ENCODE measurements at places on chromosomes 1 and 21. TPM values are rescaled to one million over a fixed set of nuclear protein-coding genes. Genes with fewer than 3 reads are reported as not detected.

DNA sequence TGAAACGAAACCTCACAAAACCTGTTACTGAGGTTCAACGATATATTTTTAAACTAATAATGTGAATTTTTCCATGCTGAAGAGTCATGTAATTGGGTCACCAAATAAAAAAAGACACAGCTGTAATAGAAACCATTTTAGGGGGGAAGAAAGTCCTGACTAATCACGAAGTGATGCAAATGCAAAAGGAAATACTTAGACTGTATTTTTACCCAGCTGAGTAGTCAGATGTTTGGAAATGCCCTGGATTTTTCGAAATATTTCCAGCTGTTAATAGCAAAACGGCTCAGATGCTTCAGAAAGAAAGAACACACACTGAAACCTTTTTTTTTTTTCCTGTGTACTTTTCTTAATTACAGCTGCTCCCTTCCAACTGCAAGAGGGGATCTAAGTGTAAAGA is 210.3 kb downstream of the SETD4 start:
- DNase-seq, result no peak

DNA sequence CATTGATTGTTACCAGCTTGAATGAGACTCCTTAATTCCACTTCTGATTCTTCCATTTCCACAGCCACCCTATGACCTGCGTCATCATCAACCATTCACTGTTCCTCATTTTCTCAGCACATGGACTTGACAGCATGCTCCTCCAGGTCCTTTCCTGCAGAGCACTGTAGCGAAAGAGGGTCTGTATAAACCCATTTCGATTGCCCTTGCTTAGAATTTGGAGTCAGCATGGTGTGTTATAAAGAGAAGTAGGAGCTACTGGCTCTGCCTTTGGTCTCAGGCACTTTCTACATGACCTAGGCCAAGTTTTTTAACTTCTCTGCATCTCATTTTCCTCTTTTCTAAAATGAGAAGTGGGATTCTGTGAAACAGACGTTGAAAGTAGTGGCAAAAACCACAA is 133.8 kb downstream of the AK5 start:
- DNase-seq, result no peak

DNA sequence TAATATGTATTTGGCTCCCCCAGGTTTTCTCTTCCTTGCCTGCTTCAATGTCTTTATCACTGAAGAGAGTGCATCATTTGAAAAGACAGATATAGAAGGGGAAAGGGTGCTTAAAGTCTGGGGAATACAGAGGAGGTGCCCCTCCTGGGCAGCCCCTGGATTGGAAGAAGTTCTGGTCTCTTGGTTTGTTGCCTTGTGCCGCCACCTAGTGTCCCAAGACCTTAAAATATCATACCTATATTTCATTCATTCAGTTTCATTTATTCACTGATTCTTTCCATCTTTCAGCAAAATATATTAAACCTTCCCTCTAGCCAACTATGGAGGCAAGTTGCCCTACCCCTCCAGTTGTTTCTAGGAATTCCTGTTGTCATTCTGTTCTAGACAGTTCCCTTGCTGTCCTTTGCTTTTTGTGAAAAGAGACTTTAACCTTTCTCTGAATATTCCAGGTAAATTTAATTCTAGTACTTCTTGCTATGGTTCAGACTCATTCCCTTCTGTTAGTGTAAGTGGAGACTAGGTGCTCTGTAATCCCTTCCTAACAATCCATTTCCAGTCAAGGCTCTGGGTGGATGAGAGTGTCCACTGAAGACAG is 56.1 kb downstream of the MEF2D start:
- no peak for DNase-seq

DNA sequence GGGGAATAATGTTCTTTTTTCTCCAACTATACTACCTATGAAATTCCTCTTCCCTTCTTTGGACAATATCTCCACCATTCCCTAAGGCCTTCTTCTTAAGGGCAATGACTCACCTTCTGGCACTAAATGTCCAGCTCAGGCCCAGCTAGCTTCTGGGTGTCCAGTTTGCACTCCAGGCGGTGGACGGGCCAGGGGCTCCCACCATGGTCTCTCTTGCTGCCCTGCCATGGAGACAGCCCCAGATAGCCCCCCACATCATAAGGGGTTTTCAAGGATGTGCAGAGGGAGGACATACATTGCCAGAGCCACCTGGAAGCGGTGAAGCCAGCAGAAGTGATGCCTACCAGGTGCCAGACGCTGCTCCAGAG is 43.8 kb downstream of the C1orf198 start:
- no peak for DNase-seq

DNA sequence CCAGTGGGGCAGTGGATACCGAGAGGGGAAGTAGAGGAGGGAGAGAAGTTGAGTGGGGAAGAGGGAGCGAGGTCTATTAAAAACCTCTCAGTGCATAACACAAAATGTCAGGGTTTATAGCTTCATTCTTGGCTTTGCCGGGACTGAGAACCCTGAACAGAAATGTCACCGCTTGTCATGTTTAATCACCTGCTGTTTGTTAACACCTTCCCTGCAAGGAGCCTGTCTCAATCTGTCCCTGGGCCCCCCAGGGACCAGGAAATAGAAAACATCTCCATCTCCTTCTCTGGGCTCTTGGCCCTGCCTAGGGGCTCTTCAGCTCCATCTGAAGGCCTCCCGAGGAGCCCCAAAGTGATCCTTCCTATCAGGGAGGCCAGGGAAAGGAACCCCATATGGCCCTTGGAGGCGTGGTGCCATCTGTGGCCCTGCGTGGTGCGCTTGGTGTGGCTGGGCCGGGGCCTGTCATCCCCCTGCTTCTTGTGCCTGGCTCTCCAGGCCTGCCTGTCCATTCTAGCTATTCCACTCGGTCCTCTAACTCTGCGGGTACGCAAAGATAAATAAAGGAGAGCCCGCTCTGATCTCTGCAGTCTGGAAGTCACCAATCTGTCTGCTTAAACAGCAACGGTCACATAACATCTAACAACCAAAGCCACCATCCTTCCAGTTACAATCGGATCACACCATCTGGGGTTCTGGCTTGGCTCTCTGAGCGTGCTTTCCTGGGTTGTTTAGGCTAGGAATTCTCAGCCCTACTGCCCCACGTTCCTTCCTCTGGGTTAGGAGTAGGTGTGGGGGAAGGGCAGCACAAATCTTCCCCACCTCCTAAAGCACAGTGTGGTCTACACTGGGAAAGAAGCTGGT is 113.8 kb downstream of the CASZ1 start:
- DNase-seq, result no peak

- no peak for DNase-seq
Measured at GRCh38 chr1:218421531-218421930, 76.4 kb downstream of the TGFB2 start.

DNA sequence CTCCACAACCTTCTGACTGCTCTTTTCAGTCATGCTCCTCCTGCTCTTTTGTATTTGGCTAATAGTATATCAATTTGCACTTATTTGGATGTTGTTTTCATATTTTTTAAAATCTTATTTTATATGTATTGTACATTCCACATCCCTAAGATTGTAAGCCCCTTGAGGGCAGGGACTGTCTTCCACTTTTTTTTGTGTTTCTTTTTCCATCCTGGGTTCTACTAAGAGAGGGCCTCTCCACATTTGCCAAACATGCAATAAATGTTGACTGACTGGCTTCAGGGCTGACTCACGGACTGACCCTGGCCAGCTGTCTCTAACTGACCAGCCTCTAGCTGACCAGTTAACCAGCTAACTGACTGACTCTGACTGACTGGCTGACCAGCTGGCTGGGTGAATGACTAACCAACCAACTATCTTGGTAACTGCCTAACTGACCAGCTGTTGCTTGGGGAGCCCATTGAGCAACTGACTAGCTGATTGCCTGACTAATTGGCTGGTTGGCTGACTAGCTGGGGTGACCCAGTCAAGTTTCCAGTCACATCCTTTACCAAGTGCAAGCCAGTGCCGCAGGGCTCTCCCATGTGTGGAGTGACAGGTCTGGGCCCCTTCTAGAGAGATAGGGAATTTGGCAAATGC is 16.1 kb downstream of the CSF1 start:
- DNase-seq, result no peak

The DCDC2B gene
- not detected for total RNA-seq

The LCE7A gene
- total RNA-seq, result not detected
